ENCODE measurements at places on chromosomes 3 and 15.

GRCh38 chr15:85702321-85703101 is 92.2 kb downstream of the KLHL25 start:
- no peak for DNase-seq

DNA sequence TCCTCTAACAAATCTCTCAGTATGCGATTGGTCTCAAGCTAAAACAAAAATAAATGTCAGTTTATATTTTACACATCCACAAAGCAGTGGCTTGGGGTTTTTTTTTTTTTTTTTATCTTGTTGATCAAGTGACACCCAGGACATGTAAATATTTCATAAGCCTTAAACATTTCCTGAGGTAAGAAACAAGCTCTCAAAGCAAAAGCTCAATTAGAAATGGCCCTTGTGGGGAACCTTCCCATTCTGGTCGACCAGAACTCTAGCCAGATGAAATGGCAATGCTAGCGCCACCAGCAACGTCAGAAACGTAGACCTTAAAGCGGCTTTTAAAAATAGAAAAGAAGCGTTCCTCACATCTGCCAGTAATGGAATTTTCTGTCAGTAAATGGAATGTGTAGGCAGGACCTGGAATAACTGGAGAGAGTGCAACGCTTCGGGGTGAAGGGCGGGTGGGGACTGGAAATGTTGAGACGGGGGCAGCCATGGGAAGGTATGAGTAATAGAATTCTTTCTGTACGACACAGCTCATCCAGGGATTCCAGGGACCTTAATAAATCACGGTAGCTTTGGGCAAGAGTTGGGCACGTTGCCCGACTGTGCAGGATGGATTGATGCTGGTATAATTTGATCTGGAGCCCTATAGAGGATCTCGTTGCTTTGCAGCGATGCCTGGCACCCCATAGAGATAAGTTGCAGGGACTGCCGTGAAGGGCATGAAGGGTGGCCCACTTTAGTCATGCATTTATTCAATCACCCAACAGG is 44.4 kb downstream of the BTD start:
- DNase-seq, result no peak

DNA sequence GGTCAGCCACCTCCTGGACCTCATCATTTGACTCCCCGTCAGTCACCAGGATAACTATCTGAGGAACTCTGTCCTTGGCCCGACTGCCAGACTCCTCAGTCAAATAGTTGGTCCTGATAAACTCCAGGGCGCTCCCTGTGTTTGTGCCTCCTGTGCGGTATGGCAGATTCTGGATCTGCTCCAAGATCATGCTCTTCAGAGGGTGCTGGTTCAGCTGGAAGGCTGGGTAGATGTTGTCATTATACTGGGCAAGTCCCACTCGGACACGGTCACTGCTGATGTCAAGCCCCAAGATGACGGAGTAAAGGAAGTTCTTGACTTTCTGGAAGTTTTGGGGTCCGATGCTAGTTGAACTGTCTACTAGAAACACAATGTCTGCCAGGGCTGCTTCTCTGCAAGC is 31.1 kb upstream of the CAPN7 start:
- no peak for DNase-seq

GRCh38 chr3:111218615-111219014 is 147.0 kb downstream of the NECTIN3 start:
- DNase-seq, result no peak

DNA sequence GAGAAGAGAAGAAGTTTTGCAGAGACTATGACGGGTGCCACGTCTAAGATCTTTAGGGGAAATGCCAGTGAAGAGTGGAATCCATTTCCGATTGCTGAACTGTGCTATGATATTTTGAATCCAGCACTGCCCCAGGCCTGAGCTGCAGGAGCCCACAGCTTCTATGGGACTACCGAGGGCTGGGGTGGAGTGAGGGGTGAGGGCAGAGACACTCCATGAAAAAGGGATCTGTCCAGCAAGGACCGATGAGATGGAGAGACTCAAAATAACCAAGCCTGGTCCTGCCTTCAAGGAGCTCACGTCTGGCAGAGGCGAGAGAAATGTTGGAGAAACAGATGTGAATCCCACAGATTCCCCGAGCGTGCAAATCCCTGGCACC is 79.8 kb upstream of the MEF2A start:
- DNase-seq, result no peak

DNA sequence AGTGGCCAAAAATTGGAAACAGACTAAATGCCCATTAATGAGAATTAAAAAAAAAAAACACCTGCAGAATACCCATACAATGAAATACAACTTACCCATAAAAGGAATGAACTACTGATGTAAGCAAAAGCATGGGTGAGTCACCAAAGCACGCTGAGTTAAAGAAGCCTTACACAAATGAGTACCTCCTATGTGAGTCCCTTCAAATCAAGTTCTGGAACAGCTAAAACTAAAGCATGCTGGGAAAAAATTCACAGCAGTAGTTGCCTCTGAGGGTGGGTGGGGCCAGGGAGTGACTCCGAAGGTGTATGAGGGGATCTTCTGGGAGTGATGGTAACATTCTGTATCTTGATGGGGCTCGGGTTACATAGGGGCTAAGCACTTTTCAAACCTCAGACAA is 11.4 kb downstream of the MYO5C start:
- no peak for DNase-seq

GRCh38 chr3:150582620-150583019 is 20.5 kb upstream of the SELENOT start:
- no peak for DNase-seq

- peak; percentile 55 for DNase-seq
Observed at GRCh38 chr15:70535071-70535954, 228.0 kb downstream of the UACA start.

DNA sequence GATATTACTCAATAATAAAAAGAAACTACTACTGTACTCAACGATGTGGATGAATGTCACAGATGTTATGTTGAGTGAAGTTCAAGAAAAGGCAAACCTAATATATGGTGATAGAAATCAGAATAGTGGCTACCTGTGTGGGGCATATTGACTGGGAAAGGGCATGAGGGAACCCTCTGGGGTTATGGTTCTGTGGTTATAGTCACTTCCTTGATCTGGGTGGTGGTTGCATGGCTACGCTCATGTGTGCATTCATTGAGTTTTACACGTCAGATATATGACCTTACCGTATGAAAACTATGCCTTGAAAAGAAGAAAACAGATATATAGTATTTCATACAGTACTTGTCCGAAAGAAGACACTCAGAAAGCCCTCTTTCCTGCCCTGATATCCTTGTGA is 331.0 kb upstream of the LRRFIP2 start:
- DNase-seq, result no peak

GRCh38 chr3:32977861-32978260 is 26.4 kb downstream of the CCR4 start:
- no peak for DNase-seq

GRCh38 chr3:33582234-33582633 is 135.8 kb downstream of the CLASP2 start:
- DNase-seq, result no peak

GRCh38 chr3:37590328-37591079 is 271.2 kb upstream of the CTDSPL start:
- no peak for DNase-seq

DNA sequence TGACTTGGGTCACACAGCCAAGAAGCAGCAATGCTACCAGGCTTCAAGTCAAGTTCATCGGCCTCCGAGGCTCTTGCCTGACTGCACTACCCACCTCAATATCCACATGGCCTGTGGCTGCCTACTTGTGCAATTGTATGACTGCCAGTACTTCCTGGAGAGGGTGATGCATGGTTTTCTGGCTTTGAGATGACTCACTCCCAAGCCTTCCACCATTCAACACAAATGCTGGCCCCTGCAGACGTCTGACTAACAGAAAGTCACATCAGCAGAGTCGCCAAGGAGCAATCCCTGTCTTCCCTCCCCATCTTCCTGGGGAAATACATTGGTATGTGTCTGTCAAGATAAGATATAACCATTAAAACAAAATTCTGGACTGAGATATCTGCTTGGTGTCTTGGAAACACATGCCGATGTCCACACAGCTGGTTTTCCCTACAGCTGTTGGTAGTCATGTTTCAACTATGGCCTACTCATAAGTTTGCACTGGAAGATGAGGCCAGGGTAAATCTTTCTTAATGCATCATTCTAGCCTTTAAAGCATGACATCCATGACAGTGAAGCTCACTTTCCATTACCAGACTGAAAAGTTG is 79.6 kb upstream of the SPATA12 start:
- peak; percentile 49 for DNase-seq

GRCh38 chr3:174466471-174467054 is 392.6 kb upstream of the NAALADL2 start:
- DNase-seq, result no peak

- DNase-seq, result no peak
Observed at GRCh38 chr3:365268-365667, 168.7 kb downstream of the CHL1 start.

DNA sequence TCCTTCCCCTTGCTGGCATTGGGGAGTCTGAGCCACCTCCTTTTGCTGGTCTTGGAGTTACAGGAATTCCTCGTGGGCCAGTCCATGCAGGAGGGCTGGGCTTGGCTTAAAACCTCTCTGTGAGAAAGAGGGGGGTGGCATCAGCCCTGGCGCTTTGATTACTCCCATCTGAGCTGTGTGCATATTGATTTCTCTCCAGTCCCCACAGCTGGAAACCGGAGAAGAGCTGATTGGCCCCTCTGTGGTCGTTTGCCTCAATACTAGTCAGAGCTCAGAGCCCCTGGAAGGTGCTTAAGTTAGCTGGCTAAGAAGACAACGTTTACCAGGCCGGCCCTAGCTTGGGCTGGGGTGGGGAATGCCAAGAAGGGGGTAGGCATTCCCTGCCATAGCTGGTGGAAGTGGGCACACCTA is 4.0 kb upstream of the RASGRF1 start:
- no peak for DNase-seq

- no peak for DNase-seq
Observed at GRCh38 chr3:41259449-41260062, 60.3 kb downstream of the CTNNB1 start.

- no peak for DNase-seq
Observed at GRCh38 chr15:49604625-49605409, 15.8 kb downstream of the FAM227B start.

- DNase-seq, result no peak
Observed at GRCh38 chr3:52852419-52852818, 17.6 kb upstream of the MUSTN1 start.

DNA sequence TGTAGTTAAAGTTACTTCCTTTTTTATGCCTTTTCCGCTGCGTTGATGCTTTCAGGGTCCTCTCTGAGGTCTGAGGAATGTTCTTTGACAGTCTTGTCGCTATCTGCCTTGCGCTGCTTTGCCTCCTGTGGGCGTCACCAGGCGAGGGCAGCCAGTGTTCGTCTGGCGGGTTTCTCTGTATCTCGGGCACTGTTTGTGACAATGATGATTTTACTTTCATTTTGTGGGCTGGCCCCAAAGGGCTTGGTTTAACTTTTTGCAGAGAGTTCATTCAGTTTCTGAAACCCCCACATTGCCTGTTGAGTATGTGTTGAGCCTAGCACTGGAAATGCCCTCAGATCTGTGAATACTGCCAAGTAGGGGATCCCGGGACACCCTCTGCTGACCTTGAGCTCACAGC is 24.6 kb upstream of the SACM1L start:
- DNase-seq, result peak; percentile 78

- no peak for DNase-seq
Observed at GRCh38 chr3:102183186-102183585, 251.6 kb upstream of the ZPLD1 start.

DNA sequence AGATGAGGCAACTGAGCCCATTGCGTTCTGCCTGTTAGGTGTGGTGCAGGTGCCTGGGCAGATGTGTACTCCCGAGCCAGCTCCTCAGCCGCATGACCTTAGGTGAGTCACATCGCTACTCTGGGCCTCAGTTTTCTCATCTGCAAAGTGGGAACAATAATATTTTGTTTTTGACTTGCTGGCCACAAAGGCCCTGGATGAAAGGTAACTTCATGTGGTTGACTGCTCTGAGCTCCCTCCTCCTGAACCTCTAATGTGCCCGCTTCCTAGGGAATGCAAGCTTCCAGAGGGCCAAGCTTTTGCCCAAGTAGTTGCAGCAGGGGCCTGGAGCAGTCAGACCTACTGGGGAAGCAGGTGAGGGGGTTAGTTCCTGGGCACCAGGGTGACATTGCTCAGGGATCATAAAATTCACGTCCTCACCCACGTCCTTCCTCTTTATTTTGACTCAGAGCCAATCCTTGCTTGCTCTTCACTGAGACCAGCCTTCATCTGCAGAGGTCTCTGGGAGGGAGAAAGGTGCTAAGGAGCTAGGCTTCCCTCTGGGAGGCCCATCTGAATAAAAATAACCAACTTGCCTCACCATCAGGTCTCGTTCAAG is 149.0 kb upstream of the TLE3 start:
- DNase-seq, result no peak

DNA sequence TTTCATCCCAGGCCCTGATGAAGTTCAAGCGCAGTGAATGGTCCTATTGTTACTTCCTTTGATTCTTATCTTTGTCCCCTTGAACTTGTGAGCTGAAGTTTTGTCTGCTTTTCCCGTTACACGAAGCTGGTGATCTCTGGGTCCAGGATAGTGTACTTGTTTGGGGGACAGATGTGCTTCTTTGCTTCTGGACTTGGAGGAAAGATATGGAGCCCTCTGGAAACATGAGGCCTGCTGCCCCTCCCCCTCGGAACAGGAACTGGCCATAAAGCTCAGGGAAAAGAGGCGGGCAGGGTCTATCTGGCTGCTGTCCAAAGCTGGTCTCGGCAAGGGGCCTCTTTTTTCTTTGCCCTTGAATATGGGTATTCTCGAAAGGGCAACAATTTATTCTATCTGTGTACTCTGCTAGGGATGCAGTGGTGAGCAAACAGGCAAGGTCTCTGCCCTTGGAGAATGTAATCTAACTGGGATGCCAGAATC is 47.6 kb downstream of the IDH2 start:
- no peak for DNase-seq

GRCh38 chr3:131535596-131535995 is 32.8 kb upstream of the MRPL3 start:
- no peak for DNase-seq

DNA sequence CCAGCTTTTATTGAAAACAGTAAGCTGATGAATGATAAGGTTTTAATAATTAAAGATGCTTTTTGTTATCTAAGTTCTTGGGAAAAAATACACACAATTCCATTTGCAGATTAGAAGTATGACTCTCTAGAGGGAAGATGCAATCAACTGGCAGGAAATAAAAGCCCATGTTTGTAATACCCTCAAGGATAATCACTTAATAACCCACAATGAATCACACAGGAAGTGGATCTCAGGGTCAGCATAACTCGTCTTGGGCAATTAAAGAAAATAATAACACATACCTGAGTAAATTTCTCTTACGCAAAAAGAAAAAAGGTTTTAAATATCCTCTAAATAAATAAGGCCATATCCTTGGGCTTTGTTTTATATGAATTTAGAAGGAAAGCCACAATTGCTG is 9.4 kb upstream of the EID1 start:
- DNase-seq, result no peak

- no peak for DNase-seq
Observed at GRCh38 chr15:81394603-81395002, 20.6 kb upstream of the TMC3 start.

GRCh38 chr3:135473449-135473848 is 492.1 kb upstream of the PPP2R3A start:
- no peak for DNase-seq

DNA sequence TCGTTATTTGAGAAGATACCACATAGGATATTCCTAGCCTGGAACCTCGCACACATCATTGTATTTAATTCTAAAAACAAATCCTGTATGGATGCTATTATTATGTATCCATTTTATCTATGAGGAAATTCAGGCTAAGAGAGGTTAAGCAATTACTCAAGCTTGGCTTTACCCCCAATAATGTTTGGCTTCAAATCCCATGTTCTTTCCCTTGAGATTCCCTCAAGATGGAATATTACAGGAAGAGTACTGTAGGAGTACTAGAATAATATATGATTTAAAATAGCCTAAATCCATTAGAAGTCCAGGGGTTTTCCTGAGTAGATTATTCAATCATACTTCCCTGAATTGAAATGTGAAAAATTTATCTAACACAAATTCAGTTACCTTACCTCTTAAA is 630.2 kb downstream of the ZNF385D start:
- no peak for DNase-seq
